HFF-Myc (cell line): ENCODE measurements at places on chromosomes 16 and 17.
A peak's percentile ranks its signal among the peaks of the same experiment; 100 is the strongest.

DNA sequence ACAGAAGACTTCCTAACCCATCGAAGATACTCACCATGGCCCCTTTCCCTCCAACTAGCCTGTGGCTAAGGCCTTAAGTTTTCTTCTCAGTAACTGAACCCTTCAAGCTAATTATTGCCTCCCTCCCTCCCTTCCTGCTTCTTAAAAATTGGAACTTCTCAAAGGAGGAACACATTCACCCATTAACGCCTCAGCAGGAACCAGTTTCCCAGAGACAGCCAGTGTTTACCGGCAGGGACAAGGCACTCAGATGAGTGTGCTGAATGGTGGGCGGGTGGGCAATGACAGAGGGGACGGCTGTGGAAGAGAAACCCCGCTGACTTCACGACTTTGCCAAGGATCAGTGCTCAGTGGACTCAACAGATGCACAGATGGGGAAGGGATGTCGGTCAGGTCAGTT is 20.3 kb downstream of the PITPNA start:
- DNase-seq, result no peak

- no peak for DNase-seq
These were observed 39.4 kb downstream of the TBC1D16 start for GRCh38 chr17:79996291-79996690.

GRCh38 chr17:36183001-36183971 is 6.8 kb upstream of the TBC1D3B start:
- DNase-seq, result no peak

DNA sequence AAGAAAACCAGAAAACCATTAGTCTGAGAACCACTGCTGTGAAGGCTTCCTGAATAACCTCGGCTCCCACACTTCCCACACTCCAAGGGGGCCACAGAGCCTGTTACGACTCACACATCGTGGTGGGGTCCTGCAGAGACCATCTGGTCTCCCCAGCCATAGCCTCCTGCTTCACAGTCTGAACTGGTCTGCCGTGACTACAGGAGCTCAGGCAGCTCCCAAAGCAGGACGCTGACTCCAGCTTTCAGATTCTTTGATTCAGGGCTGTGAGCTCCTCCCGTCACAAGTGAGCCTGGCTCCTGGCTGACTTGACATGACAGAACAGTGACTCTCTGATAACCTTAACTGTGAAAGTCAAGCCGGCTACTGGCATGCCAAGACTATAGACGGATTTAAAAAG is 37.8 kb downstream of the CYB5D2 start:
- DNase-seq, result no peak

DNA sequence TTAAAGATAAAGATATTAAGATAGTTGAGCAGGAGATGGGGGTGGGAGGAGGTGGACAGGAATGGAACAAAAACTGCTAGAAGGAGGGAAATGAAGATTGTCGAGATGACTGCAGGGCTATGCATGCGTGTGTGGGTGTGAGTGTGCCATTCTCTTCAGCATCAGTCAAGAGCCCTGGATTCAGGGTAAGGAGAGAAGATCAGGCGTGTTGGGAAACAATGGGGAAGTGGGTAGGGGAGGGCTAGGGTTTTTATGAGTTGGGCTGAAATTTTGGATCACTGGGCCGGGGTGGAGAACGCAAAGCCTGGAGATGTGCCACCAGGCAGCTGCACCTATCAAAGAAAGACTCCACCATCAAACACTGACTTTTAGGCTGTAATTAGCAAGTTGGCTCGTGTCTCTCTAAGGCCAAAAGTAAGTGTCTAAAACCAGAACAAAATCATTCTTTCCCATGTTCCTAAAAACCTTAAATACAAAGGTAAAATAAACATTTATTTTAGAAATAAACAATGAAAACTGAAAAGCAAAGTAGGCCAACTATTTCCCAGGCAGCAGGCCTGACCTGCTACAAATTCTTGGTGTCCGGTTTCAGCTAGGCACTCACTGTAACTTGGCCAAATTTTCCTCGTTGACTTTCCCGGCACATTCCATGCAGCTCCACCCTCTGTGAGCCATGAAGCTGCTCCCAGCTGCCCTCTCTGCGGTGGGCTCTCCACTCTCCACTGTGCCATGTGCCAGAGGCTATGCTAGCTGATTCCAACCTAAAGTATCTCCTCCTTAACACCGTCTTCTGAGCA is 4.2 kb downstream of the CDRT4 start:
- DNase-seq, result peak; percentile 87
